NCI-H446 treated with DMSO at 0.1 percent for 48 hours (cell line): ENCODE measurements at places on chromosomes 2 and 18.

GRCh38 chr2:9631878-9632700, 1.3 kb upstream of the YWHAQ start:
- DNase-seq, result no peak

- DNase-seq, result no peak
These were observed at the start of gene NMUR1 for GRCh38 chr2:231530099-231531011. Gene NMUR1 (minus strand): TSS chr2:231530445. CDS start chr2:231530361, 84 bp downstream.

- no peak for DNase-seq
These were observed 19.0 kb downstream of the PLEKHM3 start for GRCh38 chr2:208006337-208006736.

GRCh38 chr18:28198620-28199019, 21.7 kb upstream of the CDH2 start:
- no peak for DNase-seq

- DNase-seq, result no peak
These were observed 28.9 kb downstream of the MGAT5 start for GRCh38 chr2:134282629-134283400.

DNA sequence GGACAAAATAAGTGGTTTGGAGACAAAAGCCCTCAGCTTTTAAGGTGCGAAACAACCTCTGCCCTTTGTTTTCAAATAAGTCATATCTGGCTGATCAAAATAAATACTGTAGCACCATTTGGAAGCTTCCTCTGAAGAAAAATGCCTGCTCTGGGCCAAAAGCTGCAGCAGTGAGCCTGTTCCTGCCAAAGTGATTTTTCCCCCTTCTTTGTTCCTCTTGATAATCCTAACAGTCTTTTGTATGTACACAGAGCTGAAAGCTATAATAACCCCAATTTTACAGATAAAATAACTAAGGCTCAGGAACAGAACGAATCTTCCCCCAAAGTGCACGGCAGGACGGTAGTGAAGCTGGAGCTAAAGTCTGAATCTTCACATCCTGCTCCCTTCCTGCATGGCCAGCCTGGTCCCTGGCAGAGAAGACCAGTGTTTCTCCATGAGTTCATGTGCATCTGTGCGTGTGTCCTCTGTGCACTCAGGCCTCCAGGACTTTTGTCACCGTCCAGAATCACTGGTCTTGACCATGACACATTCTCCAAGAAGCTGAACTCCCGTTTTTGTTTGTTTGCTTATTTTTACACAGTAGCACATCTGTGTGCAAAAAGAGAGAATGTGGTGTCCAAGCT, 2114.1 kb upstream of the PIK3C3 start:
- no peak for DNase-seq

- no peak for DNase-seq
These were observed 39.1 kb upstream of the PLEKHM3 start for GRCh38 chr2:208064220-208064961.

DNA sequence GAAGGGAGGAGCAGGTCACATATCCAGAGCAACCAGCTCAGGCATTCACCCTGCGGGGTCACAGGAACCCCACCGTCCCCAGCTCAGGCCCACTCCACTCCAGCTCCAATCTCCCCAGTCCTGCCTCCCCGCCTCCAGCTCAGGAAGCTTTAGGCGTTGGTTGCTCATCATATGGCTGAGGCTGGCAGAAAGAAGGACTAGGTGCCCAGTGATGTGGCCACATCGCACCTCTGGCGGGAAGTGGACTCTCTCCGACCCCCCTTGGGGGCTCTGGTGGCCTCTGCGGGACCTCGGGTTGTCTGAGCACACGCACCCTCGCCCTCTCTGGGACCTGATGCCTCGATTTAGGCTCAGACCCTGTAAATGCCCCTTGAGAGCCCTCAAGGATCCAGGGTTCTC, 187.7 kb downstream of the ZFP36L2 start:
- no peak for DNase-seq

DNA sequence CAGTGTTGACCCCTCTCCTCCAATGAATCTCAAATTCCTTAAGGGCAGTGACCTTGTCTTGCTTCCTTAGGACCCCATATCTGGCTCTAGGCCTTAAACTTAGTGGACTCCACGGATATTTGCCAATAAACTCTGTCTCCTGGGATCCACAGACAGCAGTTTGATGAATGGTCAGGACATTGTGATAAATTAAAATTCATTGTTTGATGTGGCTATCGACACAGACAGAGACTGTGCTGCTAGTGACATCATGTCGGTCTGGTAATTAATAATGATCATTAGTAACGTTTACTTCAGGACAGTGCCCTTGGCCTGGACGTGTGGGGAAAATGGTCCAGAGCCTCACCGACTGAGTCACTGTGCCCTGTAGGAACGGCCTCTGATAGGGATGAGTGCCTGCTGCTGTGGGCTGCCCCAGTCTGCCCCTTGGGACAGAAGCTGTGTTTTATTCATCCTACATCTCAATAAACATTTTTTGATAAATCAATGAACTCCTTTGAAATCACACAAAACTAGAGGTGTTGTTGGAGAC, 5.2 kb upstream of the SLC35F6 start:
- no peak for DNase-seq
